ENCODE measurements at places on chromosomes 12 and 14.

GRCh38 chr12:13530966-13531365 is 334.4 kb downstream of the EMP1 start:
- no peak for DNase-seq

- DNase-seq: no peak
Observed at GRCh38 chr12:131619736-131620506, 91.0 kb upstream of the SFSWAP start.

DNA sequence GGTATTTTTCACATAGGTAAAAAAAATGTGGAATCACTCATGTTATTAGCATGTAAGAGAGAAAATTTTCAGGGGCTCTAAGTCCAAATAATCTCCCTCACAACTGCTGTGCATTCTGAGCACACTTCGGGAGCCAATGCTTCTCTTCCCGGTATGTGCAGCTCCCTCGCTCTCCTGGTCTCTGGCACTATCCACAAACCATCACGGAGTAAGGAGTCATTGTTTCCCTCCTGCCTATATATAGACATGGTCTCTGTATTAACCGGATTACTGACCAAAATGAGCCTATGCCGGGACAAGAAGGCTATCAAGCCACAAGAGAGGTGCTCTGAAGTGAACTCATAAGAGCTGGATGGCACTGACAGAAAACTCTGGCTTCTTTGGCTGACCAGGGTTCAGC is 13.4 kb downstream of the HECTD4 start:
- DNase-seq: no peak

DNA sequence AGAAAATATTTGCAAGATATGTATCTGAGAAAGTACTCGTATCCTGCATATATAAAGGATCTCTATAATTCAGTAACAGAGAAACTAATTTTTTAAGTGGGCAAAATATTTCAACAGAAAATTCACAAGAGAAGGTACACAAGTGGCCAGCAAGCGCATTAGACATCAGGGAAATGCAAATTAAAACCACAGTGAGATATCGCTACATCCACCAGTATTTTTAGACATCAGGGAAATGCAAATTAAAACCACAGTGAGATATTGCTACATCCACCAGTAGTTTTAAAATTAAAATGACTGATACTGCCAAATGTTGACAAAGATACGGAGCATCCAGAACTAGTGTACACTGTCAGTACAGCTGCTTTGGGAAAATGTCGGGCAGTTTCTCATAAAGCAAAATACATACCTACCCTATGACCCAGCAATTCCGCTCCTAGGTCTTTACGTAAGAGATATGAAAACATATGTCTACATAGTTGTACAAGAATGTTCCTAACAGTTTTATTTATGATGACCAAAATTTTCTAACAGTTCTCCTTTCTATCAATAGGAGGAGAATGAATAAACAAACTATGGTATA is 2.8 kb upstream of the KCNK13 start:
- no peak for DNase-seq

DNA sequence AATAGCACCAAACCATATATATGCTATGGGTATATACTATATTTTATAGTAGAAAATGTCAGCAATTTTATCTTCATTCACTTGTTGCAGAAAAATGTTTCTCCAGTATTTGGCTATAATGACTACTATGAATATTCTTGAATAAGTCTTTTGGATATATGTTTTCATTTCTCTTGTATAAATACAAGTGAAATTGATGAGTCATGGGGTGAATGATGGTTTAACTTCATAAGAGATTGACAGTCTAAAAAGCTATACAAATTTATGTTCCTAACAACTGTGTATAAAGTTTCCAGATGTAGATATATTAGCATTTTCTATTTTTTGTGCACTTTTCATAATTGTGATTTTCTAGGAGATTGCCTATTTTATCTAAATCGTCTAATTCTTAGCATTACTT is 714.8 kb downstream of the TRHDE start:
- no peak for DNase-seq

DNA sequence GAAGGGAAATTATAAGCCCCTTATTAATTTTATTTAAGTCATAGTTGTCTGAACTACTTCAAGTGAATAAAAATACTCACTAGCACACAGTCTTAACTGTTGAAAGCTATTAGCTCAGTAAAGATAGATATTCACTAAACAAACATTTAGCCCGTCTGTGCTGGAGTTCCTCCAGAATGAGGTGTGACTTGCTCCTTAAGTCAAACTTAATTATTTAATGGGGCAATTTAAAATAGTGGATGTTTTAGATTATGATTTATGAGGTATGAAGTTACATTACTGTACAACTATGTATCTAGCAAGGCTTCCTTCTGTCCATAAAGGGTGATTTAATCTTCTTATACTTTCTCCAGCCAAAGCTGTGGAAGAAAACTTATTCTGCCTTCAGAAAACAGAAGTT is 414.0 kb upstream of the FLRT2 start:
- DNase-seq: no peak

GRCh38 chr14:58533446-58533845 is 104.3 kb upstream of the DACT1 start:
- peak; percentile 8 for DNase-seq

- DNase-seq: no peak
Observed at GRCh38 chr12:69073035-69073434, 140.1 kb upstream of the CPM start.

DNA sequence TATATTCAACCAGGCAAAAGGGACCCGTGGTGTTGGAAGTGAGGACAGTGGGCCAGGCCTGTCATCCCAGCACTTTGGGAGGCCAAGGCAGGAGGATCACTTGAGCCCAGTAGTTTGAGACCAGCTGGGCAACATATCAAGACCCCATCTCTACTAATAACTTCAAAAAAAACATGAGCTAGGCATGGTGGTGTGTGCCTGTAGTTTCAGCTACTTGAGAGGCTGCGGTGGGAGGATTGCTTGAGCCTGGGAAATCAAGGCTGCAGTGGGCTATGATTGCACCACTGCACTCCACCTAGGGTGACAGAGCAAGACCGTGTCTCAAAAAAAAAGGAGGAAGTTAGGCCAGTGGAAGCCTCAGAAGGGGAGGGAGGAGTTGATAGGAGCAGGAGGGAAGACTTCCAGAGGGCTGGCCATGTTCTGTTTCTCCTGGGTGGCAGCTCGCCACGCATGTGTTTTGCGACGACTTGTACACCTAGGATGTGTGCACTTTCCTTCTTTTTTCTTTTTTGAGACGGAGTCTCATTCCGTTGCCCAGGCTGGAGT is 10.1 kb downstream of the SLC25A29 start:
- DNase-seq: no peak

DNA sequence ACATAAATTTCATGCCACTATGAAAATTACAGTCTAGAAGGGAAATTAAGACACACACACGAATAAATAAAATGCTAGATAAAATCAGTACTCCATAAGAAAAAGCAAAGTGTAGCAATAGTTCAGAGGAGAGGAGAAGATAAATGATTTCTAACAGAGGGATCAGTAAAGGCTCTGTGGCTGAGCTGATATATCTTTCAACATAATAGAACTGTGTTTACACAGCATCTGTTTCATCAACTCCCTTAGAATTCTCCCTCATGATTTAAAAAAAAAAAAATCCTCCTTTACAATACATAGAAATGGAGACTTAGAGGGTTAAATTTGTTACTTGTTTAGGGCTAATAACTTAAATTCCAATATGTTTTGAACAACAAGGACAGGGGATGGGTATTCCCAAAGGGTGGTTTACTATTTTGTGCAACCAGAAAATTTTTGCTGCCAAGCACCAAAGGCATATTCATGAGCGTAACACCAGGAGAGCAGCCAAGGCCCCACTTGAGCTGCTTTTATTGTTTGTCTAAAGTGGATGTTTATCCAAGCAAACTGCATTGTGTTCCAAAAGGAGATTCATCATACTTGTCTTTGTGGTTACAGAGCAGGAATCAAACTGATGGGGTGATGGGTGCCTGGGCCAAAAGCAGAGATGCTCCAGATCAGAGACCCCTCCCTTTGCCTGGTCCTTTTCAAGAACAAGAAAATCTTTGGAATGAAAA is 162.7 kb downstream of the BMP4 start:
- DNase-seq: no peak

DNA sequence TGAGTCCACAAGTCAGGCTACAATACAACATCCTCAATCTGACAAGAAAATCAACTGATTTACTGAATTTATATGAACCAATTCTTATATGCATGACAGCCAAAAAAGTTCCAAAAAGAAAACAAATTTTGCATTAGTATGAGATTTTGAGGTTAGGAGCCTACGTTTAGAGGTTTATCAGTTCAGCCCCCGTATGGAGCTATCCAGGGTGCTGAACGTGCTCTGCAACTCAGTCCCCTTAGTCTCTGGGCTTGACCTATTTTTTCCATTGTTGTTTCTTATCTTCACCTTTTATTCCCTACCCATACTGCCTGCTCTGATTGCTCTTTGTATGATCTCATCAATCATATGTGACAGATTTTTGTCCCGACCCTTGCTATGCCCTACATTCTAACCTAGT is 693.0 kb downstream of the NRXN3 start:
- DNase-seq: no peak

DNA sequence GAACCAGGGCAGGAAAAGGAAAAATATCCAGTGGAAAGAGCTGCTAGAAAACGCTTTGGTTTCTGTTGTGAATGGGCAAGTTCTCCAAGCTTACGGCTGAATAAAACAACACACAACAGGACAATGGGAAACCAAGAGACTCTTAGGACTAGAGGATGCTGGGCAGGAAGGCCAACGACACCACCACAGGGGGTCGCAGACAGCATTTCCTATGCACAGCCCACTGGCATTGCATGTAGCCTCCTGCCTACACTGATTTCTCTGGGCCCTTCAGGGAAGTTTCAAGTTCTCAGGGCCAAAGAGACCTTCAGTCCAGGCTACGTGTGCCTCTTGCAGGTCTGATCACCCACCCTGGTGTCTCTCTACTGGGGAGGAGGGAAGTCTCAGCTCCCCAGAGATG is 108.0 kb downstream of the RIMBP2 start:
- DNase-seq: no peak

DNA sequence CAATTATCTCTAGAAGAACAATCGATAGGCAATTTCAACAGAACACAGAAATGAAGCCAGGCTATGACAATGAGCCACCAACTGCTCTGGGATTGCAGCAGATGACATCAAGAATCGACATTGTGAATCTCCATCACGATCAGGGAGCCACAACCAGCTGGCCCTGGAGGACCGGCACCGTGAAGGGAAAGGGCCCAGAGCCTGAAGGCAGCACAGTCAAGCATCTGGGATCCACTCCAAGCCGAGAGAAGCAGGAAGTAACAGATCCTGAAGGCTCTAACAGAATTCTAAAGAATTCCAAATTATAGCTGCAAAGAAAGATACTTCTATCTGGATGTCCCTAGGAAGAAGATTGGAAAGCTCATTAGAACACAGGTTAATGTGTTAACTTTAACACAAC is 61.0 kb downstream of the LRRC74A start:
- no peak for DNase-seq

DNA sequence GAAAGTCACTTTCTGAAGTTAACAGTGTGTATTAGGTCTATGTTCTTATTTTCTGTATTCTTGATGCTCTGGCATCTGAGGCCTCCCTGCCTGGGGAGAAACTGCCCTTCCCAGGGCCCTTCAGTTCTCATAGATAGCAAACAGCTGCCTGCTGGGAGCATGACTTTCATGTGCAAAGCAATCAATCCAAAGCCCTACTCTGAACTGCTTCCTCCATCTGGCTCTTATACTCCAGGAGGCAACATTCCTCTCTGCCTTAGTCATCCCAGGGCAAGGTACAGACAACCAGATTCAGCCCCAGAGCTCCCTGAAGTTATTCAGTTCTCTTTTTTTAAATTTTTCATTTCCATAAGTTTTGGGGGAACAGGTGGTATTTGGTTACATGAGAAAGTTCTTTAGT is 41.7 kb upstream of the RIN3 start:
- no peak for DNase-seq

GRCh38 chr14:75554482-75554881 is 23.9 kb upstream of the FLVCR2 start:
- DNase-seq: no peak

GRCh38 chr12:117484901-117485300 is 123.5 kb upstream of the NOS1 start:
- DNase-seq: no peak

DNA sequence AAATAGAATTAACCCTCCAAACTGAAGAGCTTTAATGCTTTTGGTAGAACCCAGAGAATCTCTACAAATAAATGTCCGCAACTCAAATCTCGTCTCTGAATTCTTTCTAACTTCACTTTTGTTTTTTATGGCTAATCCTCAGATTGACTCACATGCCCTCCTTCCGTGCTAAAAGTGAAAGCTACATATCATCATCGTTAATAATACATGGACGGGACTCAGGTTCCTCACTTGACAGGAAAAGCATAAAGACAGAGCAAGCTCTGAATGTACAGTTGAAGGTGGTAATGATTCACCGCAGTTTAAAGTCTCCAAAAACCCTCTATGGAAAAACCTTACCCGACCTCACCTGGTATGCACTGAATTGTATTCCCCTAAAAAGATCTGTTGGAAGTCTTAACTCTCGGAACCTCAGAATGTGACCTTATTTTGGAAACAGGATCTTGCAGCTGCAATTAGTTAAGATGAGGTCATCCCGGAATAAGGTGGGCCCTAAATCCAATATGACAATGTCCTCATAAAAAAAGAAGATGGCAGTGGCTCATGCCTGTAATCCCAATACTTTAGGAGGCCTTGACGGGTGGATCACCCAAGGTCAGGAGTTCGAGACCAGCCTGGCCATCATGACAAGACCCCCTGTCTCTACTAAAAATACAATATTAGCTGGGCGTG is 147.4 kb upstream of the FOXN3 start:
- no peak for DNase-seq

- peak; percentile 8 for DNase-seq
Observed at GRCh38 chr12:72273851-72274351, 1.7 kb downstream of the TRHDE start.

DNA sequence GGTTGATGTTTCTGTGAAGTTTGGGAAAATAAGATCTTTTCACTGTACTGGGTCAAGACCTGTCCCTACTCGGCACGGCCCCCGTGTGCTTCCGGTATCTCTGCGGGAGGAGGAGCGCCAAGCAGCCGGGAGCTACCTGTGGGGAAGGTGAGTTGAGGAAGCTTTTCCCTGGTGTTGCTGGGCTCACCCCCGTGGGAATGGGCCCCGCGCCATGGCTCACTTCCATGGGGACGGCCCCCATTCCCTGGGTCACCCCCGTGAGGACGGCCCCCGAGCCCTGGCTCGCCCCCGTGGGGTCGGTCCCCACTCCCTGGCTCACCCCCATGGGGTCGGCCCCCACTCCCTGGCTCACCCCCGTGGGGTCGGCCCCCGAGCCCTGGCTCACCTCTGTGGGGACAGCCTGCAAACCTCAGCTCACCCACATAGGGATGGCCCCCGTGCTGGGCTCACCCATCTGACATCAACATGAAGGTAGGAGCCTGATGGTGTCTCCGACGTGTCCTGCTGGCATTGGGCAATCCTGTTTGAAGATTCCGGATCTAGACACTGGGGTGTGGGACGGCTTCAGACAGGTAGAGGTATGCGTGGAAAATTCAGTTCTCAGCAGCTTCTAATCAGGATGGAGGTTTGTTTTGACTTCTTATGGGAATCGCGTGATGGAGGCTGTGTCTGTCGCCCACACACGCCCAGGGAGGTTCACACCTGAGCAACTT is 9.1 kb downstream of the LRCOL1 start:
- DNase-seq: no peak

GRCh38 chr12:98754095-98754494 is 109.0 kb downstream of the APAF1 start:
- peak; percentile 28 for DNase-seq

GRCh38 chr12:62862259-62862881 is 72.6 kb downstream of the PPM1H start:
- no peak for DNase-seq

Data from frontal cortex (tissue), 4 donors.